ENCODE measurements at places on chromosomes 11 and 22.

- peak; percentile 92 for DNase-seq
Measured at GRCh38 chr11:12110201-12110713, at the start of gene MICAL2. MICAL2 (plus strand) TSS chr11:12110590; CDS start chr11:12162156, 51,566 bp downstream.

- no peak for DNase-seq
Measured at GRCh38 chr11:61685617-61685967, 5.4 kb downstream of the DAGLA start.

GRCh38 chr11:118581057-118581456, 8.8 kb downstream of the ARCN1 start:
- no peak for DNase-seq

- DNase-seq: no peak
Measured at GRCh38 chr11:33706546-33706945, 5.9 kb upstream of the C11orf91 start.

DNA sequence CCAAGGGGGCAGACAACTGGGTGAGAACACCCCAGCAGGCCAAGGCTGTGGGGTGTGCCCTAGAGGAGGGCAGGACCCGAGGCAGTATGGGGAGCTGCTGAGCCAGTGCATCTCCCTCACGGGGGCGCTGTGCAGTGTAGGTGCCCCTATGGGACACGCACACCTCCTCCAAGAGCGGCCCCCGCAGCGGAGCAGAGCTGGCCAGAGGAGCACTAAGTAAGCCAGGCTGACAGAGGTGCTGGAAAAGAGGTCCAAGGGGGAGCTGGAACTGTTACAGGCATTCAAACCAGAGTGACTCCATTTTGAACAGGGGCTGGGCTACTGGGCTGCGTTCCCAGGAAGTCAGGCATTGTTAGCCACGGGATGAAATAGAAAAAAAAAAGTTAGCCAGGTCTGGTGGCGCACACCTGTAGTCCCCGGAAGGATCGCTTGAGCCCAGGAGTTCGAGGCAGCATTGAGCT, 41.8 kb downstream of the TST start:
- DNase-seq: peak; percentile 74

- DNase-seq: no peak
Measured at GRCh38 chr11:25453471-25453870, 878.5 kb upstream of the ANO3 start.

DNA sequence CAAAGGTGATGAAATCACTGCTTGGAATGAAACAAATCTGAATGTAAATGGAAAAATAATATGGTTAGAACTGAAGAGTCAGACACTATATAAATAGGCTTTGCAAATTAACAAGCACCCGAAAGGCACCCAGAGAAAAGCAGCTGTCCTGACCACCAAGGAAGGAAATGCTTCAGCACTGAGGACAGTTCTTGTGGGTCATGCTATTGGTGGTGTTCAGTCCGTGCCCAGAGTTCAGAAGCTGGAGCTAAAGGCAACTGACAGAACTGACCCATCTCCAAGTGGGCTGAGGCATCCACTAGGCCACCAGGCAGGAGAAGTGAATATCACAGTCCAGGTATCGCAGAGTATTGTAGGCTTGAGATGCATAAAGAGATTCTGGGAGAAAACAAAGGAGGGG, 208.9 kb downstream of the OPCML start:
- no peak for DNase-seq

- no peak for DNase-seq
Measured at GRCh38 chr22:17484608-17485007, 78.7 kb upstream of the SLC25A18 start.

DNA sequence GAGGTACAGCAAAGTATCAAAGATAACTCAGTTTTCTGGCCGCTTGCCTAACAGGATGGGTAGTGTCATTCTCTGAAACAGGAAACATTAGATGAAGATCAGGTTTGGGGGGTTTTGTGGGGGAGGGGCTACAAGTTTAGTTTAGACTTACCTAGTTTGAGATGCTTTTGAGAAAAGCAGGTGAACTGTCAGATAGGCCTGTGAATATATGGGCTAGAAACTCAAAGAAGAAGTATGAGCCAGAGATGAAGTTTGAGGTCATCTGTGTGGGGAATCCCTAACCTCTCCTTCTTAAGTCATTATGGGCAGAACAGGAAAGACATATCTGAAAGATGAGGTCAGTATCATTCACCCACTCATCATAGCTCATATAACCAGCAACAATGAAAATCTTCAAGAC, 11.9 kb downstream of the HOATZ start:
- peak; percentile 9 for DNase-seq

GRCh38 chr11:114892381-114893197, 214.3 kb downstream of the NXPE2 start:
- DNase-seq: peak; percentile 34

- no peak for DNase-seq
Measured at GRCh38 chr11:80523057-80523456, 1082.2 kb upstream of the TENM4 start.

DNA sequence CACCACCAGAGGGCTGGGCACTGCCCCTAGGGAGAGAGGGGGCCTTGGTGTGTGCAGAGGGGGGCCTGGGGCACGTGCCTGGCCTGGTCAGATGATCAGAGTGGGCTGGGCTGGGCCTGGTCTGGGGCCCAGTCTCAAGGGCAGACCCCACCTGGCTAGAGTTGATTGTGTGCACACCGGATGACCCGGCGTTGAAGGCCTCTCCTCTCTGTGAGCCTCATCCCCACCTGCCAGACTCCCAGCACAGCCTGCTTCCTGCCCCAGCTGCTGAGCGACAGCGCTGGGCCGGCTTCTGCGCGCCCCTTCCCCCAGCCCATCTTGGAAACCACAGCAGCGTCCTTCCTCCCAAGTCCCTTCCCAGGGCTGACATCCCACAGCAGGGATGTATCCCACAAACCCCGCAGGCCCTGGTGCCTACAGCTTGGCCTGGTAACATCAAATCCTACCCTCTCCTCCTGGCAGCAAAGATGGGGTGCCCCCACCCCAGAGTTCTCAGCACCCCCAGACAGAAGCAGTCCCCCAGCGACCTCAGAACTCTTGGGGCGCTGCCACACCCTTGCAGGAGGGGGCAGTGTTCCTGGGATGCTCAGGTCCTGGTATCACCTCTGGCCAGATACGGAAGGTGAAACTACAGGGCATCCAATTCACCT, 11.0 kb upstream of the TSSC4 start:
- DNase-seq: no peak

DNA sequence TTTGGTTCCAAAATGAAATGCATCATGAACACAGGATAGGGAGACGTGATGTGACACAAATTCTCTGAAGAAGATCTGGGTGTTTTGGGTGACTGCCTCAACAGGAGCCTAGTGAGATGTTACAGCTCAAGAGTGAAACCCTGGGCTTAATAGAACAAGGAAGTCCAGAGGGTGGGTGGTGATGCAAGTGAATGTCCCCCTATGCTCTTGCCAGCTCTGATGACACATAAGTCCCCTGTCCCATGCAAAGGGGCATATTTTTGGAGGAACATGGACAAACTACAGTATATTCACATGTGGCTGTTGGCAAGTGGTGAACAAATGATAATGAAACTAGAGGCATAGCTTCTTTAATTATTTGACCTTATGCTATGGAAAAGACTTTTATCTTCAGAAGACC, 9.2 kb downstream of the CRTAM start:
- no peak for DNase-seq

DNA sequence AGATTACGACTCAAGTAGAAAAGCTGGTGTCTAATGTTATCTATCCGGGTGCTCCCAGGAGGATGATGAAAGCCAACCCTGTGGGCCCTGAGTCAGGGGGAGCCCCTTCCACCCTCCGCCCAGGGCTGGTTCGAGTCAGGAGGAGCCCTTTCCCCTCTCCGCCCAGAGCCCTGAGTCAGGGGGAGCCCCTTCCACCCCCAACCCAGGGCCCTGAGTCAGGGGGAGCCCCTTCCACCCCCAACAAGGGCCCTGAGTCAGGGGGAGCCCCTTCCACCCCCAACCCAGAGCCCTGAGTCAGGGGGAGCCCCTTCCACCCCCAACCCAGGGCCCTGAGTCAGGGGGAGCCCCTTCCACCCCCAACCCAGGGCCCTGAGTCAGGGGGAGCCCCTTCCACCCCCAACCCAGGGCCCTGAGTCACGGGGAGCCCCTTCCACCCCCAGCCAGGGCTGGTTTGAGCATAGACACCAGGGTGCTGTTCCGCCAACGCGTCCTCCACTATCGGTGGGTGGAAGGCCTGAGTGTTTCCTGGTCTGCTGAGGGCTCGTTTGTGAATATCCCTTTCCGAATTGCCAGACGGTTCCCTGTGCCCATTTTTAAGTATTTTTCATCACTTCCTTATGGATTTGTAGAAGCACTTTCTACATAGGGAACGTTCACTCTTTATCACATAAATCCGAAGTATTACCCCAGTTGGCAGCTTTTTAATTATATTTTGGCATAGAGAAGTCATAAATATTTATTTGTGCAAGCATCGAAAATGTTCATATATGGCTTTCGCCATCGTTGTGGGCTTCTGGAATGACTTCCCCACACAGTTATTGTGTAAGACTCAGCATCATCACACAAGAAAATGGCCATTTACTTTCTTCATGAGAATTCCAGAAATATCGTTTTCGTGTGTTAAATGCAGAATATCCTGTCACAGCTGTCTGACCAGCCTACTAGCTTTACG, 380.6 kb downstream of the BRD1 start:
- DNase-seq: no peak

- no peak for DNase-seq
Measured at GRCh38 chr22:19038728-19039447, 83.3 kb downstream of the DGCR2 start.

DNA sequence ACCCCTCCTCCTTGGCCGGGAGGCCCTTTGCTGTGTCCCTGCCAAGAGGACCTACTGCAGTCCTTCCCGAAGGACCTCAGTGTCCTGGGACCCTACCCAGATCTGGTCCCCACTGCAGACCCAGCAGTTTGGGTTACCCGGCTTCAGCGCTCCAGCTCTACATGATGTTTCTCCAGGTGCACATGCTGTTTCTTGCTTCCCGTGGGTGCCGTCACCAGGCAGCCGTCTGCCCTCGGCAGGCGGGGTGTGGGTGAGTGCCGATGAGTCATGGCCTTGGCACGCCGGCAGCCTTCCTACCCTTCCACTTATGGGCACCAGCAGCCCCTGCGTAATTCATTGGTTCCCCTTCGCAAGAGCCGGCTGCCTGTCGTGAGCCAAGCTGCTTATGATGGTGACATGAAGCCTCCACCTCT, 101.8 kb downstream of the BCR start:
- no peak for DNase-seq

DNA sequence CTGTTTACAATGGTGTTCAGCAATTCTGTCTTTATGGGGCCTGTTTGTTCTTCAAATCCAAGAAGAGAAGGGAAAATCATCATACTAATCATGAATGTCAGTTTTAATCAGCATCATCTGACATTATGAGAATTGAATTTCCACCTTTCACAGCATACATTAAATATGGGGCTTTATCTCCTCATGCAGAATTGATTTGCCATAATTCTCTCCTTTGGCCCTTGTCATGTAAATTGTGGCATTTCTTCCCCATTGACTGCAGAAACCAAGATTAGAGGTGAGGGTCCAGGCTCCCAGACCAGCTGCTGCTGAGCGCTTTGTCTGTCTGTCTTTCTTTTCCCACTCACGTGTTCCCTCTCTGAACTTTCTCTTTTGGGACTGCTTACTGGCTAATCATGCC, 232.1 kb upstream of the NAV2 start:
- no peak for DNase-seq

DNA sequence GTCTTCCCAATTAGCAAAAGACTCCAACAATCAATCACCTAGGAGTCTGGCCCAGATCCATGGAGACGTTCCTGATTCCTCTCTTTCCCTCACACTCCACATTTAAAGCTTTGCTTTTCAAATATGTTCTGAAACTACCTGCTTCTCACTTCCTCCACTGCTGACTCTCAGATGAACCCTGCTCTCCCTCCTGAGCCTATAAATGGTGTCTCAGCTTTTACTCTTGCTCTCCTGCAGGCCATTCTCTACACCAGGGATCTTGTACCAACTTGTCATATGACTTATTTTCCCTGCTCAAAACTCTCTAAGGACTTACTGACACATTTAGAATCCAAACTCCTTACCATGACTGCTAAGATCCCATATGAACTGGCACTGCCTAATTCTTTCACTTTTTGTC, 138.4 kb upstream of the DDI1 start:
- no peak for DNase-seq

DNA sequence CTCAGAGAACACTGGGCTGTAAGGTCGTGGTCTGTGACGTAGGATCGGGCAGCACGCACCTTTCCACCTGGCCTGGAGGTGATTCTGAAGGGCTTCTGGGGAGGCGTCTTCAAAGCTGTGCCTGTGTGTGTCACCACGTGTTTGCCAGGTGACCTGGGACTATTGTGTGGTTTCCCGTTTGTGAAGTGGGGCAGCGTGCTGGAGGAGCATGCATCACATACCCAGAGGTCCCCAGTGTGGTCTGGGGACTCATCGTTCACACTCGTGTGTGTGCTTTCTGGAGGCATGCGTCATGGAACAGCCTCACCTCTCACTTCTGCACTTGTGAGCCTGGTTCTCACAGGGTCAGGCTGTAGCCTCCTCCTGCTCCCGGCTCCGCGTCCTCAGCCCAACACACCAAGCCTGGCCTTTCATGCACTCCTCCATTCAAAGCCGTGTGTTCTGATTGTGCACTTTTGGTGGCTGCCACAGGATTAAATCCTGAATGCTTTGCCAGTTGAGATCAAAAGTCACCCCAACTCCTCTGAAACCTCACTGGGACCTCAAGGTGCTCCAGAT, 106.3 kb downstream of the KCNQ1OT1 start:
- DNase-seq: no peak

DNA sequence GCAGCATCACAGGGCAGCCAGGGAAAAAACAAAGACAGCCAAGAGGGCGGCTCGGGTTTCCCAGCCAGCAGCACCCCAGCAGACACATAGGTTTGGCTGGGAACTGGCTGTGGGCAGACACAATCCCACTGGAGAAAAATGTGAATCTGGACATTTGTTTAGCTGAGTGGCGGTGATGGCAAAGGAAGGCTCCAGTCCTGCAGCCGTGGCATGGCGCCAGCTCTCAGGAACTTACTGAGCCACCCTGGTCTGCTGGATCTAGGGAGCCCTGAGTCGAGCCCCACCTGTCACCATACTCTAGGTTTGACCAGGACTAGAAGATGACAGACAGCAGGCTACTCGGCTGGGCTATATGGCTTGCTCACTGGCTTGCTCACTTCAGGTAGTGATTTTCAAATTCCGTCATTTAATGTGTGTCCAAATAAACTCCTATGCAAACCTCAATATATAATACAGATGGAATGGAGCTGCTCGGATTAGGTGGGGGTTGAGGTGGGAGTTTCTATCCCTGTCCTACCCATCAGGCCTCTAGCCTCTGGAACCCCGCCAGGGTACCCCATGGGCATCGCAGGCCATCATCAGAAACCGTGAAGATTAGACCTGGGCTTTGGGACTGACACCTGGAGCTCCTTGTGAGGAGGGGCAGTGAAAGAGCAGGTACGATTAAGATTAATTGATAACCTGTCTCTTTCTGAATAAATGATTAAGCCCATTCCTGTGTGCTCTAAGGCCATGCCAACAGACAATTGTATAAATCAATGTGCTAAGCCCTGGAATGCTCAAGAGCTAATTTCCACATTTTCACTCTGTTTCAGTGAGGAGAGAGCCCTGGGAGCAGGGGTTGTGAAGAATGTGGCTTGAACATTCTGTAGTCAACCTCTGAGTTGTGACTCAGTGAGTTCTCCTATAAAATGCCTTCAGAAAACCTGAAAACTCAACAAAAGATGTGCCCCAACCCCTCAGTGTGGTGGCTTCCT, 42.5 kb downstream of the GALNT18 start:
- DNase-seq: no peak

GRCh38 chr11:9138612-9139579, 47.5 kb upstream of the SCUBE2 start:
- no peak for DNase-seq

Data from NCI-H82 (cell line).